HFFc6 (cell line): ENCODE measurements at places on chromosomes 6 and 20. TPM values are rescaled to one million over a fixed set of nuclear protein-coding genes. Genes with fewer than 3 reads are reported as not detected.

The SLC35D3 gene
- total RNA-seq: not detected in 3 replicates

- H3K4me3 ChIP-seq: peak overlapping the region; percentile 71
- H3K27me3 ChIP-seq: no peaks in the 10 kb centered on the region; the same call in 1 of the 2 replicates
Measured at GRCh38 chr20:38270869-38271605, 10.5 kb upstream of the KIAA1755 start.

DNA sequence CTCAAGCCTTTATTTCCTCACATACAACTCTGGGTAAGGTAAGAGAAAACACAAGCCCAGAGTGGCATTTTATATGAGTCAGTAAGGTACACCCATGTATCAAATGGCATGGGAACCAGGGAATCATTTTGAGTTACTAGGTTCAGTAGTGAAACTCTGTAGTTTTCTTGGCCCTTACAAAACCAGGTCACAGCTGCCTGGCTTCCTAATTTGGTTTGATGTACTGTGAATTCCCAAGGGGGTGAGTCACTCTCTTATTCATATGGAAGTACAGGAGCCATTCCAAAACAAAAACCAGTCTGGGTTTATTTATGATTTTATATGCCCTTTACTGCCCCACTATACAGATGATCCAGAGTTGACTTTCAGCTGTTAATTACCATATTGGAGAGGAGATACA lies 70.7 kb downstream of the PDE7B start:
- peak overlapping the region; percentile 58 for H3K4me3 ChIP-seq
- peak overlapping the region; percentile 89 for H3K27ac ChIP-seq
- peak; percentile 84 for DNase-seq
- no peaks in the 10 kb centered on the region for H3K27me3 ChIP-seq

GRCh38 chr6:15593798-15594197 lies 69.0 kb downstream of the DTNBP1 start:
- H3K27ac ChIP-seq: no peak overlapping the region
- peaks cover 25% of the 10 kb centered on the region for H3K4me1 ChIP-seq
- no peaks in the 10 kb centered on the region; the same call in 1 of the 2 replicates for H3K27me3 ChIP-seq
- DNase-seq: no peak
- H3K36me3 ChIP-seq: no peaks in the 10 kb centered on the region
- H3K4me3 ChIP-seq: no peak overlapping the region

DNA sequence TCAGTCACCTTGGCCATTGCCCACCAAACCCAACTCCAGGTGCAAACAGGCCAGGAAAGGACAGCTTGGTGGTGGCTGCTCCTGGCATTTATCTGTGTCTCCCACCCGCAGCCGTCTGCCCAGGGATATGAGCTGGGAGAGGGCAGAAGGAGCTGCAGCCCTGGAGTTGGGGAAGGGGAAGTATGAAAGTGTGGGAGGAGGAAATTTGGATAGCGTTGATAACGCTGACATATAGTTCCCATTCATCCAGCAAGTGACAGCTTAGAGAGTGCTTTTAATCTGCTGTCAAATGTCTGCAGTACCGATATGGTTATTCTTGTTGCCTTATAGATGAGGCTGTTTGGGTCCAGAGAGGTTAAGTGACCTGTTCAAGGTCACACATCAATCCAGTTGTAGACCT lies 741 bp downstream of the KCNK16 start:
- H3K4me1 ChIP-seq: no peaks in the 10 kb centered on the region
- H3K27ac ChIP-seq: no peak overlapping the region
- no peak overlapping the region for H3K4me3 ChIP-seq
